Eye (tissue), 1 donor: ENCODE measurements at places on chromosomes 11 and 22.
A peak's percentile ranks its signal among the peaks of the same experiment; 100 is the strongest.

DNA sequence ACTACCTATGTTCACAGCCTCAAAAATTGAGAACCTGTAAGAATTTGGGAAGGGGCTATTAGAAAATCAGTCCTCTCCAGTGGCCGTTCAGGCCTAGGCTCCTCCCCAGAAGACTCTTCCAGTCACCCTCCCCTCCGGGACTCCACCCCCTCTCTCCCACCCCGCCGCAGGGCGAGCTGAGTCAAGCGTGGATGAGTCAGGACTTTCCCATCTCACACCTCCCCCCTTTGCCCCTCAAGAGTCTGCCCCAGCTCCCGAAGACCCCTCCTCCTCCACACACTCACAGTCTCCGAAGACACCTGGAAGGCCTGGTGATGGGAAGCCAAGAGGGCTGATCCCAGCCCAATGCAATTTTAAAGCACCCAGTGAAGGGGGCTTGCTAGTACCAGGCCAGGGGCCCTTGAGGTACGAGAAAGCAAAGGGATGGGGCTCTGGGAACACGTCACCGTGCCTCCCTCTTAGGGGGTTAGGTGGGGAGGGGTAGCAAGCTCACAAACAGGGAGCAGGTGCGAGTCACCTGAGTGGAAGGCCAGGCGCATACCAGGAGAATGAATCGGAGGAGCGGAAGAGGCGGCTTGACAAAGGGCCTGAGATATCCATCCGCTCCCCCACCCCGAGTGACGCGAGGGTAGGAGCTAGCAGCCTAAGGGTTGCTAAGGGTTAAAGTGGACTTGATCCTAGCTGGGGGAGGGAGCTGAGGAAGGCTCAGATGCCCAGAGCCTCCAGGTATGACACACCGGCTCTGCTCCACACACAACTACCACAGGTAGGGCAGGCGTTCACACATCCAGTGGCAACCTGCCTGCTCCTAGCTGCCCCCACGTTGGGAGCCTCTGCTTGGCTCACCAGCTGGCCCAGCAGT lies 13.6 kb downstream of the BCL9L start:
- peak; percentile 82 for DNase-seq

- peak; percentile 54 for DNase-seq
These were observed 55.0 kb upstream of the USP47 start for GRCh38 chr11:11786771-11787170.

DNA sequence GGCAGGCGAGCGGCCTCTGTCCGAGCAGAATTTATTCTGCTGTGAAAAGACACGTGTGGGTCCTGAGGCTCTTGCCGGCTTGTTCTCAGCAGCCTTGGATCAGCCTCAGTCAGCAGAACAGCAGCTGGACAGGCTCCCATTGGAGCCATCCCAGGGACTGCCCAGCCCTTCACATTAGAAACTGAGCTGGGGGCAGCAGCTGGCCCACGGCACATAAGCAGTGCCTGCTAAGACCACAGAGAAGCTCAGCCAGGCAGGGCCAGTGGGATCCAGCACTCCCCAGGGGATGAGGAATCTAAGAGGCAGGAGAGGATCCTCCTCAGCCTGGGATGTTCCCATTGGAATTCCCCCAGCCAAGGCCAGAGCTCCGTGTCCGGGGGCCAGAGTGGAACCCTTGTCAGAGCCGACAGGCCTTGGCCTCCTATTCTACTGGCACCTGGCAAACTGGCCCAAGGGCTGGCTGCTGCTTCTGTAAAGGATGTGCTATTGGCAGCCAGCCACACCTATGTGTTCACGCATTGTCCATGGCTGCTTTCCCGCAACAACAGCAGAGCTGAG lies 18.2 kb downstream of the RTN4R start:
- peak; percentile 83 for DNase-seq

GRCh38 chr11:74468058-74468457 lies 709 bp upstream of the KCNE3 start:
- DNase-seq = peak; percentile 65

- DNase-seq = no peak
These were observed 929.5 kb upstream of the CCDC90B start for GRCh38 chr11:84215672-84216071.
